ENCODE measurements at places on chromosomes 4 and X.

GRCh38 chr4:150501009-150501727, 80.8 kb upstream of the MAB21L2 start:
- DNase-seq, result no peak

DNA sequence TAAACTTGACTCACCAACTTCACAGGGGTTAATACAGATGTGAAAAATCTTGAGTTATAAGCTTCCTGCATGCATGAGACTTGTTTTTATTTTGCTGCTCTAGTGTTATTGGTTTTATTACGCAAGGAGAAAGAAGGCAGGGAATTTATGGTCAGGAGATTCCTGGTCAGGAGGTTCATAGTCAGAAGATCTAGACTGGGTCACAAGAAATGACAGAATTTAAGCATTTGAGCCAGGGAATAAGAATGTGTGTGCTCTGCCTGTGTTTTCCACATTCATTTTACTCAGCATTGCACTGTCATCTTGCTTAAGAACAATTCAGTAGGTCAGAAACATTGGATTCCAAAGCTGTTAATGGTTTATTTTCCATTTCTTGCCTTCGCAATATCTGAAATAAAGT, 2522.1 kb downstream of the ARAP2 start:
- no peak for DNase-seq

- no peak for DNase-seq
Measured at GRCh38 chr4:149055624-149056023, 613.4 kb upstream of the NR3C2 start.

DNA sequence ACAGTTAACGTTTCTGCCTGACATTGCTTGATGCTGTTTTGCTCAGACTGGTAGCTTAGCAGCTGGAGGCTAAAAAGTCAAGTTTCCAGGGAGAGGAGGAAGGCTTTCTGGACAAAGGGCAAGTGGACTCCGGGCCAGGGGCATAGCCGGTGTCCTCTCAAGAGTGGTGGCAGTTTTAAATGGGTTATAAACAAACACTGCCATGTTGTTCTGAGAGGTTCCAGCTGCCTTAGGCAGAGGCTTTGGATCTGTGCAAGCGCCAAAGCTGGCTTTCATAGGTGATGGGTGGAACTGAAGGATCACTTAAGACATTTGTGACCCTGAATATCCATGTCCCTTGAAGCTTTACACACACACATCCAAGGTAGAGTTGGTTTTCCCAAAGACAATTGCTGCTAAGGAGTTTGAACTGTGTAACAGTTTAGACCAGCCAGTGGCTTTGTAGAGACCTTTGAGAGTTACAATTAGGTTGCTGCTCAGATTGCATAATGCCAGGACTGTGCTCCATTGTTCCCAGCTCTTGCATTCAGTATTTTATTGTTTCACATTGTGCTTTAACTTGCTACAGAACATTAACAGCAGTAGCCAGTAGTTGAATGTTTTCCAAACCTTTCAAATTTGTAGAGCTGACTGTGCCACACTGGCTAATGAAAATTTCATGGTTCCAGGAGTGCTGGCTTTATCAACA, 54.1 kb upstream of the AP1S2 start:
- no peak for DNase-seq

DNA sequence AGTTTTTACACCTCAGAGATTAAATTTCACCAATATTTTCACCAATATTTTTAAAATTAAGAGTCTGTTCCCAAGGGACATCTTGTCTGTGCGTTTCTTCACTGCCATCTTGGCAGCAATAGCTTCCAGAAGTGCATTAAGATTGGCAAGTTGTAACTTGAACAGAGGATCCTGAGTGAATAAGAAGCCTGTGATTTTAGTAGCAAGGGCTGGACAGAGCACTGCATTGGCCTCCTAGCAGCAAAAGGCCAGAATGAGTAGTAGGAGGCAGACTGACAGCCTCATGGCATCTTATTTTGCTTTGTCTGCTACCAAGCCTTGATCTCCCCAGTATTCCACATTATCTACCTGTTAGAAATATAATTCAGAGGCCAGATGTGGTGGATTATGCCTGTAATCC, 138.4 kb downstream of the CPE start:
- no peak for DNase-seq

GRCh38 chr4:6937754-6938153, 28.1 kb downstream of the TBC1D14 start:
- DNase-seq, result no peak

DNA sequence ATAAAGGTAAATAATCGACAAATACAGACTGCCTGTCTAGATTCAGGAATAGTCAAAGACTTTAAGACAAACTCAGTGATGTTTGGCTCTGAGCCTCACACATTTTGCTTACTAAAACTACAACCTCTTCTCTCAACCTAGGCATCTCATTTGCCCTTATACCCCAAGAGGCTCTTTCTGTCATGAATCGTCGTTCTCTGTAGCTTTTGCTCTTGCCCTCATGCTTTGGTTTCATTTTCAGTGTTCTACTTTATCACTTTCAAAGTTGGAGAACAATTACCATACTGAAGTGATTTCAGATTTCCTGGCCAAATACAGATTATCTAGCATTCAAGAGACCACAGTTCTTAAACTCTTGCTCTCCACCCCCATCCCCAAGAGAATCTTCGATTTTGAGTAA, 114.1 kb upstream of the RAP2C start:
- no peak for DNase-seq

DNA sequence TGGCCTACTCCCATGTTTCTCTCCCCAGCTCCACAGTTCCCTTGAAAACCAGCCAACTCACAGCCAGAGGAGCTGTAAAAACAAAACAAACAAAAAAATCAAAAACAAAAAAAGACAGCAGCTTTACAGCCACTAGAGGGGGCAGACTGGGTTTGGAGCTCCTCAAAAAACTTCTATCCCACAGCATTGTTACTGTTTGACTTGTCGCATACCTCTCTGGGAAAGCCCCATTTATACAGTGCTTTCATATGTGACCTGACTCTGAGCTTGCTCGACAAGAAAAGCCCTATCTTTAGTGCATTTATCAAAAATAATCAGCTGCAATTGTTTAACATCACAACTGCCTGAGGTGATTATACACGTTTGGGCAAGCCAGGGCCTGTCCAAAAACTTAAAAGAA, 21.6 kb downstream of the TSPAN6 start:
- no peak for DNase-seq

DNA sequence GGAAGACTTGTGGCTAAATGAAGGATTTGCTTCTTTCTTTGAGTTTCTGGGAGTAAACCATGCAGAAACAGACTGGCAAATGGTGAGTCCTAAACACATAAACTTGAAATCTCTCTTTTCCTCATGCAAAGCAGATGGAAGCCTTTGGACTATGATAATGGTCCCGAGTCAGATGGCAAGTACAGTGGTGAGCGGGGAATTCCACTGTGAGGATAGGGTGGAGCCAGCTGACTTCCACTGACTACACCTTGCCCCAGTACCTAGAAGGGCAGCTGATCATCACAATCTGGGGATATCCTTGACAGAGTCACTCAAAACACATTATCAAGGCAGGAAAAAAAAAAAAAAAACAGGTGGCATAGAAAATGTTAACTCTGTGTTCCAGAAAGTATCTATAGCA, 34.3 kb downstream of the ENPEP start:
- no peak for DNase-seq

DNA sequence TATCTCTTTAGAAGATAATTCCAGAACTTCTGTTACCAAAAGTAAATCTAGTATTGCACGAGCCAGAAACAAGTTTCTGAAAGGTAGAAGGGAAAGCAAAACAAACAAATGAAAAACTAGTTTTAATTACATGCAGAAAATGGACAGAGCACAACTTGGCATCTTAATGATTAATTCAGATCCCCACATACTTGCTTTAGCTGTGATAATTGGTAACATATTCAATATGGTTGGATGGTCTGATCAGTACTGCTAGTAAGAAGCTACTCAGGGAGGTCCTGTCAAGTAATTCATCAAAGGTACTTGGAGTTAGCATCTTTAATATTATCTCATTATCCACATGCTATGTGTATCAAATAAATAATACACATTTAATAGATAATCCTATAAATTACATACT, 204.3 kb downstream of the TRAM1L1 start:
- DNase-seq, result no peak

GRCh38 chr4:15754323-15754722, 23.8 kb upstream of the CD38 start:
- no peak for DNase-seq

DNA sequence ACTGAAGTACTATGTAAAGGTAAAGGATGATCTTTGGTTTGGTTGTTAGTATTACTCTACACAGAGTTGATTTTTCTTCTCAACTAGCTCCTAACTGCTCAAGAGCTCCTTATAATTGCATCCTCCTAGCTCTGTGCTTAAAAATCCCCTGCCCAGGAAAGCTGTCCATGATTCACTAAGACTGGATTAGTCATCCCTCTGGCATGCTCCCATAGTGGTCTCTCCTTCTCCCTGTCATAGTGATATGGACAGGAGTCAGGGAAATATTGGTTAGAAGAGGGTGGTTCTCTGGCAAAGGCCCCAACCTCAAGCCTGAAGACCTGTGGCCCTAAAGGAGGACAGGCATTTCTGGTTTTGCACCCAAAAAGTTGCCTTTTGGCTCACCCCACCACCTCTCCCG, 242.3 kb upstream of the KCNIP4 start:
- no peak for DNase-seq

- DNase-seq, result no peak
Measured at GRCh38 chr4:125390727-125391126, 76.0 kb downstream of the FAT4 start.

DNA sequence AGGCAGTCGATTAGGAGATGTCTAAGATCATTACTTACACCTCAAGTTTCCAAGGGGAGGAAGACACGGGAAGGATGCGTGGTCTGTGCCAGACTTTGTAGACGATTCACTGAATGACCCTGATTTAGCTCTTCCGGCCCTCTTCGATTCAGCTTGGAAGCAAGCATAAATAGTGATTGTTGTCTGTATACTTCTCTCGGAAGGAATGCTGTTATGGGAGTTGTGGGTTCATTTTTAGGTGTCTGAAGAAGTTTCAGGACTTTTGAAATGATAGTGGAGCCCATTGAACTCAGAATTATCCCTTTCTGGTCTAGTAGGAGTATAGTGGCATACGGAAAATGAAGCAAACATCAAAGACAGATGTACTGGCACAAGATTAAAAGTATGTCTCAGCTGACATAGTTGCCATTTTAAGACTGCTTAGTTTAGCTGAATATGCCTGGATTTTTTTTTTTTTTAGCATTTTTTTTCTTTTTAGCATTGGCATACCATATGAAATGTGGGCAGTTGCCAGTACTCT, 1.0 kb upstream of the ANKRD17 start:
- DNase-seq, result no peak

GRCh38 chrX:40298069-40298468, 200.3 kb upstream of the BCOR start:
- DNase-seq, result no peak

Measured in bone marrow (tissue), 2 donors.